Kidney glomerular epithelial cell (primary cell): ENCODE measurements at places on chromosomes 13 and 19.

GRCh38 chr19:32368787-32369186 is 23.4 kb downstream of the ZNF507 start:
- no peak for DNase-seq

GRCh38 chr19:18993115-18993514 is 40.2 kb downstream of the SUGP2 start:
- no peak for DNase-seq

GRCh38 chr19:1081301-1082164 is 13.6 kb downstream of the POLR2E start:
- no peak for DNase-seq

DNA sequence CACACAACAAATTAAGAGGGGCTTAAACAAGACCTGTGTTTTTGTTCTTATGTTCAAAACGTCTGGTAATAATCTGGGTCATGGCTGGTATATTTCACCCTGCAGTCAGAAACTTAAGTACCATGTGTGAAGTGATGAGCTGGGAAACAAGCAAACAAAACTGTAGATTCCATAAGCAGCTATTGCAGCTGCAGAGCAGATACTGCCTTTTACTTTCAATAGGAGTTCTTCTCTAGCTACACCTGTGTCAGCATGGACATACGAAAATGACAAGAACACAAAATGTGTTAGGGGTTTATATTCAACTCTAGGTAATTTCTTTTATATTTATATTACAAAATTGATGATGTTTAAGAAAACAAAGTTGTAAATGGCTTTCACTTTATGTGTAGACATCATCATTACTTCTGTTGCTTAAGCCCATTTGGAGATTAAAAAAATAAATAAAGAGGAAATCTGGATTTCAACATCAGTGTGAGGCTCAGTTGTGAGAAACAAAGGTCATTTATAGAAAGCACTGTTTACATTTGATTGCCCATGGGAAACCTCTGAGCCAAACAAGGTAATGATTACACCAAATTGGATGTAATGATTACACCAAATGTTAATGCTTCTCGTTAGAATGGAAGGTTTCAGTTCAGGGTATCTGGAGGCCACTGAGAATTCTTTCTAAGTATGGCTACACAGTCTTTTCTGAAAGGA is 451.0 kb upstream of the SLC10A2 start:
- DNase-seq, result peak; percentile 19

DNA sequence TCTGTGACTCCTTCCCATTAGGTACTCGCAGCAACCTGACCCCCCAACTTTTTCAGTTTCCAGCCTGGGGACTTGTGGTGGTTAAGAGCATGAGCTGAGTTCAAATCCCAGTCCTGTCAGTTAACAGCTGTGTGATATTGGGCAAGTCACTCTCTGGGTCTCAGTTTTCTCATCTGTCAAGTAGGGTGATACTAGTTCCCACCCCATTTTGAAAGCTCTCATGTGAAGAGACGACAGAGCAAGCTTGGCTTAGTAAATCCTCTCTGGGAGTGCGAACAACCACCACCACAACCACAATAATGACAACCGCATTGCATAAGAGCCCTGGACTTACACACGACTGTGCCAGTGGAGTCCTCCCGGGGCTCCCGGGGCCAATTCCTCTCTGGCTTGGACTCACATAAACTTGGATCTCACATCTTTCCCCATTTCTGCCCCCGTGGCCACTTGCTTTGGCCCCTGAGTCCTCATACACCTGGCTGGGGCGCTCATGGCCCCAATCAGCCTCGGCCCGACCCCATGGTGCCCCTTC is 454 bp downstream of the BLVRB start:
- DNase-seq, result no peak

- DNase-seq, result no peak
Measured at GRCh38 chr19:54662730-54663129, at the start of gene LILRB4. Gene LILRB4 (plus strand): TSS chr19:54662985. CDS start chr19:54663034, 49 bp downstream.

DNA sequence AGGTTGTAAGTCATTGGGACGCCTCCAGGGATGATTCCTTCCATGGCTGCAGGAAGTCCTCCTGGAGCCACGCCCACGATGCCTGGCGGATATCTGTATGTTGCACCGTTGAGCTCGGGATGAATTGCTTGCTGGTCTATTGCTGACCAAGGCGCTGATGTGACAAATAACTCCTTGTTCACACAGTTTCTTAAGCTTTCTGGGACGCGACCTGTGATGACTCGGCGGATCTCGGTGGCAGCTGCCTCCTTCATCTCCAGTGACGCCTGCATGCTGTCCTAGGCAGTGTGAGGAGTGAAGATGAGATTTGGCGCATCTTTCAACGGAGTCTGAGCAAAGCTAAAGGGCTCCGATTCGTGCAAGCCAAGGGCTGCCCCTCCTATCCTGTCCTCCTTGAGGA is 7.6 kb upstream of the ZNF566 start:
- DNase-seq, result no peak

DNA sequence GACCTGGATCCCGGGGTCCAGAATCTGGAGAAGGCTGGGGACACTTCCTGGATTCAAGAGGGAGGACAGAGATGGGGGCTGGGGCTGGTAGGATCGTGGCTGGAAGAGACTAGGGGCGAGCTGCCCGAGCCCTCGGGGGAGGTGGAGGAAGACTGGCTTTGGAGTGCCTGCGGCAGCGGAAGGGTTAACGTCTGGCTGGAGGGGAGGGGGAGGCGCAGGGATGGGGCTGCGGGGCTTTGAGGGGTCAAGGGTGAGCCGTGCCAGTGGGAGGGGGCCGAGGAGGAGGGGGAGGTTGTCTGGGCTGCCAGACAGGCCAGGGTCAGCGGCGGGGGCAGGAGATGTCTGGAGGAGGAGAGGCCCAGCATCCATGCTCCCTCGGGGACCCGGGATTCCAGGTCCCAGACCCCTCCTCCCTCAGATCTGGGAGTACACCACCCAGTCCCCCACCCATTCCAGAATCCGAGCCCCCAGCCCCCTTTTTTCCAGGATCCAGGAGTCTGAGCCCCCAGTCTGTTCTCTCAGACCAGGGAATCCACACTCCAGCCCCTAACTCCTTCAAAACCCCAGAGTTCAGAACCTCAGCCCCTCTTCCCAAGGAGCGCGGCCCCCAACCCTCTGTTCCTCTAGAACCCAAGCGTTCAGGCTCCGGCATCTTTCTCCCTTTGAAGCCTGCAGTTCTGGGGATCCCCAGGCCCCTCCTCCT is 3.2 kb upstream of the SPACA6 start:
- DNase-seq, result peak; percentile 20

DNA sequence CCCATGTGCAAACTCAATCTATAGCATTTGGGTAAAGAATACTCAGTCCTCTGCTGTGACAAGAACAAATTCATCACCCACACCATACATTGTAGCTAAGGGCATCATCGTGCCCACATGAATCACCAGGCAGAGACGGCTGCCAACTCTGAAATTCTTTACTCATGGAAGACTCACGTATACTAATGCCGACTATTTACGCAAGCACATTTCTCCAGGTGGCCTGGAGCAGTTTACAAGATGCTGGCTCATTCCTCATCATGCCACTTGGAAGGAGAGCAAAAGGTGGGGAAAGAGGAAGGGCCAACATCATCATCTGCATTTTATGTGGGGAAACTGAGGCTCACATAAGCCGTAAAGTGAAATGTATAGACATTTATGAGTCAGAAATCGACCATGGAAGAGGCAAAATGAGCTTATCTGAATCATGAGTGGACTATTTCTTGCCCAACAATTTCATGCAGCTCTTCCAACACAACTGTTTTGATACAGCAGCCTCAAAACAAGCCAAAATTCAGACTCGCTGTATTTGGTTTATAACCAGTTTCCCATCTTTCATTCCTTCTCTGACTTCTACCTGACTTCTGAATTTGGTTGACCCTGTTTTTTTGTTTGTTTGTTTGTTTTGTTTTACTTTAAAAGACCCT is 213.9 kb upstream of the SERP2 start:
- DNase-seq, result no peak

DNA sequence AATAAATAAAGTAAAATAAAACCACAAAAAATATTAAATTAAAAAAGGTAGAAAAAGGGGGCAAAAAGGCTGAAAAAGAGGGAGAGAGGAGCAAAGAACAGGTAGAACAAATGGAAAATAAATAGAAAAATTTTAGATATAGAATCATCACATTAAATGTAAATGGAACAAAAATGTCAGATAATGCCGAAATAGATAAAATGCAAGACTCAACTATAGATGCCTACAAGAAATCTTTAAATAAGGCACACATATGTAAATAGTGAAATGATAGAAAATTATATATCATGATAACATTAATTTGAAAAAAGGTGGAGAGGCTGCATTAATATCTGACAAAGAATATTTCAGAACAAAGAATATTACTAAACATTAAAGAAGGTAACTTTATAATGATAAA is 477.1 kb upstream of the SPRY2 start:
- DNase-seq, result no peak

DNA sequence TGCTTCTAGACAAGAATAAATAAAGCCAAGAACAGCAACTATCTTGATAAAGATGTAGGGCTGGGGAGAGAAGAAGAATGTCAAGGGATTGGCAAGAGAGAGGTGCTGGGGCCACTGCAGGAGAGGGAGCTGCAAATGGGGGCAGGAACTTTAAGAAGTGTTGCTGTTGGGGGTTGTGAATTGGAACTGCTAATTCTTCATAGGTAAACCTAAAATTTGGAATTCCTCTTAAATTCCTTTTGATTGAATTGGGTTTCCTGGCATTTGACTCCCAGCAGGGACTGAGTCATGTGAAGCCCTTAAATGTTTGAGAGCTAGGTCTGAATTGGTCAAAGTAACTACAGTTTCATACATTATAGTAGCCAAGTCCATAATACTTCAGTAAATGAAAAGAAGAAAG is 305.6 kb upstream of the TMTC4 start:
- DNase-seq, result no peak

DNA sequence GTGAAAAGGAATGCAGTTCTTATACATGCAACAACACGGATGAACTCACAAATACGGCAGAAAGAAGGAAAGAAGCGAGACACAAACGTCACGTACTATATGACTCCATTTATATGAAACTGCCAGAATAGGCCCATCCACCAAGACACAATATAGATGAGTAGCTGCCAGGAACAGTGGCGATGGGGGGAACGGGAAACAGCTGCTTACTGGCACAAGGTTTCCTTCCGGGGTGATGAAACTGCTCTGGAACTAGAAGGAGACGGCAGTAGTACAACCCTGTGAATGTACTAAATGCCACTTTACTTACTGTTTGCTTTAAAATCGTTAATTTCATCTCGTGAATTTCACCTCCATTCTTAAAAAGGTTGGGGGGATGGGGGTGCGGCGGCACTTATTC is 28.9 kb downstream of the MLLT1 start:
- no peak for DNase-seq

DNA sequence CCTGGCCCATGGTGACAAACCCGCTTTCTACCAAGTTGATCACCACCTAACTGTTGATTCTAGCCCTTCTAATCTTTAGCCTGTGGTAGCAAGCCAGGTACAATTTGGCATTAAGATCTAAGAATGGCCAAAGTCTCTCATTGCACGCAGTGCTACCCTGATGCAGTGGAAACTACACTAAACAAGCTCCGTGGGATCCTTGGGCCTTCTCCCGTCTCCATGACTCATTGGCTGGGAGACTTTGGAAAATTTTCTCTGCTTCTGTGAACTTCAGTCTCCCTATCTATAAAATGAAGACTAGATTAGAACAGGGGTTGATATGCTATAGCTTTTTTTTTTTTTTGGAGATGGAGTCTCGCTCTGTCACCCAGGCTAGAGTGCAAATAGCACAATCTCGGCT is 223.0 kb downstream of the TSHZ3 start:
- no peak for DNase-seq

GRCh38 chr19:3403489-3404323 is 37.3 kb downstream of the NFIC start:
- peak; percentile 49 for DNase-seq

GRCh38 chr13:40626977-40627376 is 39.5 kb downstream of the FOXO1 start:
- no peak for DNase-seq

GRCh38 chr13:35567406-35567980 is 91.0 kb upstream of the MAB21L1 start:
- no peak for DNase-seq

DNA sequence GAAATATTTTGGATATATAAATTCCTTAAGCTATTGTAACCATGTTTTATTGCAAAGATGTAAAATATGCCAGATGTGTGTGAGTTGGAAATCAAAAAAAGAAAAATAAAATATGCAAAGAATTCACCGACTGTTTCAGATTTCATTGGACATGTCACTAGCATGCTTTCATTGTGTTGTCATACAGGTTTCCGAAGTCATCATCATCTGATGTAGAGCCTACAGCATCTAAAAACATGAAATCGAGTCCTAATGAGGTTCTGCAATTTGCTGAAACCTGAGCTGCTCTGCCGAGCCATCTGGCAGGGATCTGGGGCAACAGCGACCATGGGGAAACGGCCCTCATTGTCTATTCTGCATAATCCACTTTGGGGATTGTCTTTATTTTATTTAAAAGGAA is 196.1 kb upstream of the MAB21L1 start:
- DNase-seq, result no peak

DNA sequence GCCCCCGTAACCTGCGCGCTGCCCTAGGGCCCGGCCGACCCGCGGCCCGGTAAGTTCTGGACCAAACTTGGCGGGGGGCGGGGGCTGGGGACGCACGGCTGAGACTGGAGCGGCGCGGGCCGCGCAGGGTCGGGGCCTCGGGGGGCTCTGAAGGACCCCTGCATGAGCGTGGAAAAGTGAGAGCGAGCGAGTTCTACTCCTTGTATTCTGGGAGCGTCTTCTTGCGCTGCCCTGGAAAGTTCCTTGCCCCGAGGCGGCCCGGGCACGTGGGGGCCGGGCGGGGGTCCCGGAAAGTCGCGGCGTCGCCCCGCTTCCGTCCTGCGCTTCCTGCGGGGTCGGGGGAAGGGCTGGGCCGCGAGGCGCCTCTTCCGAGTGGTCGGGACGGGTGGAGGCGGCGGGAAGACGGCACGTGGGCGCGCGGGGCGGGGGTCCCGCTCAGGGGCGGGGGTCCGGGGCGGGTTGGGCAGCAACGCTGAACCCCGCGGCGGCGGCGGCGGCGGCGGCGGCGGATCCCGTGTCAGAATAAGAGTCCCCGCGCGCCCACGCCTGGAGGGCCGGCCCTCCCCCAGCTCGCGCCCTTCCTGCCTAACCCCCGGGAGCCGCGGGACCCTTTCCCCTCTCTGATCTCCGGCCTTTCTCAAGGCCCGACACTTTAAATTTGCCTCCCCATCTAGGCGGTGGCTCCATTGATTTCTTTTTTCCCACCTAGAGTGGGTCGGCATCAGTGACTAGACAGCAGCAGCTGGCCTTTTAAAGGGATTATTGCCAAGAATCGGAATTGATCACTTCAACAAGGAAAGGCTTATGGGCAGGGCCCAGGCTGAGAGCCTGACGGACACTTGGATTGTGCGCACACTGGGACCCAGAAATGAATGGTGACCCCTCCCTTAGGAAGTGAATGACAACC is 749 bp downstream of the GATAD2A start:
- no peak for DNase-seq

DNA sequence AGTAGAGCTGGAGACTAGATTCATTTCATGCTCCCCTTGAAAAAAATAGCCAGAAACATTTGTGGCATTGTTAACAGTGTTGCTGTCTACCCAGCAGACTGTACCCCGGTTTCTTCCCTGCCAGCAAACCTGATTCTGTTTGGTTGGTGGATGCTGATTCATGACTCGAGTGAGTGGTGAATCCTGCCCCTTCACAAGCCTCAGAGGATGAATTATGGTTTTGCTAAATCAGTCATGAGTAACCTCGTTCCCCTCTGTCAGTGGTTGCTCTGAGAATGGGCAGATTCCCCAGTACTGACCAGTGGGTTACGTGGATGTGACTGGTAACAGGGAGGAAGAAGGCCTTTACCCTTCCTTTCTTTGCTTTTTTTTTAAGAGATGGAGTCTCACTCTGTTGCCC is 10.1 kb downstream of the NLRP12 start:
- DNase-seq, result no peak
